ENCODE measurements at places on chromosomes 7 and 10.

GRCh38 chr10:12042409-12042796 is 206 bp downstream of the UPF2 start:
- DNase-seq: no peak

DNA sequence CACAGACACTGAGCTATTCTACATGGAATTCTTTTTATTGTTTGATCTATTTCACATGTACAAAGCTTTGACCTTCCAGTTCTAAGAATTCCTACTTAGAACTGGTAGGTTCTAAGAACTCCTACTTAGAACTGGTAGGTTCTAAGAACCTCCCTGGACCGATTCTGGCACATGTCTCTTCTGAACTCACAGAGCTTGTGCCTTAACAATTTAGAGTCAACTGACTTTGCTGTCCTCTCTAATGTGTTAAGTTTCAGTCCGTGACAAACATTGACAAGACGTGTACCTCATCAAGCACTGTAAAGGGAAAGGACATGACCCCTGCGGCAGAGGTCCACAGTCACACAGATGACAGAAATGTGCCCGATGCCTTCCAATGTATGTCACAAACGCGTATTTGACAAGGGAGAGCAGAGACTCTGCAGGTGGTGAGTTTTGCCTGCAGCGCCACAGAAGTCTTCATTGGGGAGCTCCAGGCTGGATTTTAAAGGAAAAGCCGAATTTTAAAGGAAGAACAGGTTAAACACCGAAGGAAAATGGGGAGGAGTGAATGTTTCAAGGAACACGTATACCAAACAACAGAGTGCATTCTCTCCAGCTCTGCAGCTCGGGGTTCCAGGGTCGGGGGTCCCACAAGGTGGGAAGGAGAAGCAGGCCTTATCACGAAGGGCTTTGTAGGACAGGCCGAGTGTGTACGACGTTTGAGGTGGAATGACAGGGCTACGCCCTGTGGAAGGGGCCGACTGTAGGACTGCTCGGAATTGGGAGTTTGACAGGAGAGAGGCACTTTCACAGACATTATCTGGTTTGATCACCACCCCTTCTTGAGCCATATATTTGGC is 161.1 kb upstream of the KLF14 start:
- DNase-seq: no peak

DNA sequence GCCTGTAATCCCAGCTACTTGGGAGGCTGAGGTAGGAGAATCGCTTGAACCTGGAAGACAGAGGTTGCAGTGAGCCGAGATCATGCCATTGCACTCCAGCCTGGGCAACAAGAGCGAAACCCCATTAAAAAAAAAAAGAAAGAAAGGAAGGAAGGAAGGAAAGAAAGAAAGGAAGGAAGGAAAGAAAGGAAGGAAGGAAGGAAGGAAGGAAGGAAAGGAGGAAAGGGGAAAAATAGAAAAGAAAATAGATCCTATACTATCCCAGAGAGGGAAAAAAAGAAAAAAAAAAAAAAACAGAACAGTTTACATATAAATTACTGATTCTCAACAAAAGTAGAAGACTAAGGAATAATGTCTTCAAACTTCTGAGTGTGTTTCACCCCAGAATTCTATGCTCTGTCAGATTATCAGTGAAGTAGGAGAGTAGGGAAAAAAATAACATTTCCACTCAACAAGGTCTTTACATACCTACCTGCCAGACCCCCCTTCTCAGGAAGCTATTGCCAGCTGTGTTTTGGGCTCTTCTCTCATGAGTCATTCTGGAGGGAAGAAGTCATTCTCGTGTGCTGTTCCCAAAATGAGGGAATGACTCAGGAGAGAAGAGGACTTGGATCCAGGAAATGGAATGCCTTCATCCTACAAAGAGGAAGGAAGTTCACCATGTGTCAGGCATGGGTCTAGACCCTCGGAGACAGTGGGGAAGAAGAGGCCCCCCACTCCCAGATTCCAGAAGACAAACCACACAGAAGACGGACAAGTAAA is 20.9 kb downstream of the RGS10 start:
- DNase-seq: no peak

DNA sequence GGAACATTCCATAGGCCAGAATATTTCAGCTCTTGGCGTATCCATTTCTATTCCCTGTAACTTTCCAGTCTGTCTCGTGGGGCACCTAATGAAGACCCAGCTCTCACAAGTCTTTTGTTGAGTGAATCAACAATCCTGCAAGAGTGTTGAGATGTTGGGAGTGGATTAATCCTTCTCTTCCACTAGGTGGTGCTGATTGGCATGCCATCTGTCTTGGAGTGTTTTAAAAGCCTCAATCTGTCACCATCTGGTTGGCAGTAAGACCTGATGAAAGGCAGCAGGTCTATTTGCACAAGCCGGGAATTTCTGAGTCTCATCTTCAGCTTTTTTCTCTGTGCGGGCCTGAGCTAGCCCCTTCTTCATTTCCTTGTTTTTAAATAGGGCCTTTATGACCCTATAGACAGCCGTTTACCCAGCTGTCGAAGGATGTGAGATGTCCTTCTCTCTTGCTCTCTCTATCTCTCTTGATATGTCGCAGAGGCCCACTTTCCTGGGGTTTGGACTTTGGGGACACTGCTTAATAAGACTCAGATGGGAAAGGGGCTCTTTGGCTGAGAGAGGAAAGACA is 180.5 kb downstream of the ZNF365 start:
- DNase-seq: peak; percentile 22

- no peak for DNase-seq
Measured at GRCh38 chr7:2106440-2106839, 126.3 kb downstream of the MAD1L1 start.

DNA sequence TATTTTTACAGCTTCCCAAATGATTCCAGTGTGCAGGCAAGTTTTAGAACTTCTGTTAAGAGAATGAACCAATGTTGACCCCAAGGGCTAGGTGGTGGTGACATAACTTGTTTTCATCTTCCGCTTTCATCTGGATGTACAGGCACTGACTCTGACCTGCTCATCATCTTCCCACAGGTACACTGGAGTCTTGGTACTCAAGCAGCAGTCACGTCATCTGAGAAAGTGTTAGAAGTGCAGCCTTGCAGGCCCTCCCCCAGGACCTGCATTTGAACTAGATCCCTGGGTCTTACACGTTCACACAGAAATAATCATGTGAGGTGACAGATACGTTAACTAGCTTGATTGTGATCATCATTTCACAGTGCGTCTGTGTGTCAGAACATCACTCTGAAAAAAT is 212.2 kb downstream of the CELF2 start:
- DNase-seq: no peak

DNA sequence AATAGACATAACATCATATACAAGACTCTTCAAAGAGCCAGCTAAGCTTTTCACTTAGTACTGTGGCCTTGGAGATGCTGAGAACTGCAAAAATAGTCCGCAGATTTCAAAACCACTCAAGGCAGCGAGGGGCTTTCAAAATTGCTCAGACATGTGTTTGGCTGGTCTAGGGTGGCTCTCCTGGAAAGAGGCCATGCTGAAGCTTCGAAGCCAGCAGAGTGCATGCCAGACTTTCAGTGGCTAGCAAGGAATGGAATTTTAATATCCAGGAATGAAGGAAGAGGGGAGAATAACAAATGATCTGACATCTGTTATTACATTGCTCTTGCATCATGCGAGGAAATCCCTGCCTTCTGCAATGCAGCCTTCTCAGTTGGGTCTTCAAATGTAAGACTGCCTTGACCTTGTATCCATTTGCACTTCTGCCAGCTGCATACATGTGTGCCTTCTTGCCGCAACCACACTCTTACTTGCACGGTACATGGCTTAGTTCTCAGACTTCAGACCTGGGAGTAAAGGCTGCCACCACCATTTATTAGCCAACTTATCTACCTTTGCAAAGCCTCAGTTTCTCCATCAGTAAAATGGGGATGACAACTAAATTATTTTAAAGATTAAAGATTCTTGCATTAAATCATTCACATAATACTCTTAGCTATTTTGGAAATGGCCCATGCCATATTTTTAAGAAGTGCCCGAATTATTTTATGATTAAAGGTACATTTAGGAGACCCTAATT is 55.9 kb downstream of the ITIH5 start:
- no peak for DNase-seq

- no peak for DNase-seq
Measured at GRCh38 chr10:63393050-63393449, 72.7 kb downstream of the JMJD1C start.

DNA sequence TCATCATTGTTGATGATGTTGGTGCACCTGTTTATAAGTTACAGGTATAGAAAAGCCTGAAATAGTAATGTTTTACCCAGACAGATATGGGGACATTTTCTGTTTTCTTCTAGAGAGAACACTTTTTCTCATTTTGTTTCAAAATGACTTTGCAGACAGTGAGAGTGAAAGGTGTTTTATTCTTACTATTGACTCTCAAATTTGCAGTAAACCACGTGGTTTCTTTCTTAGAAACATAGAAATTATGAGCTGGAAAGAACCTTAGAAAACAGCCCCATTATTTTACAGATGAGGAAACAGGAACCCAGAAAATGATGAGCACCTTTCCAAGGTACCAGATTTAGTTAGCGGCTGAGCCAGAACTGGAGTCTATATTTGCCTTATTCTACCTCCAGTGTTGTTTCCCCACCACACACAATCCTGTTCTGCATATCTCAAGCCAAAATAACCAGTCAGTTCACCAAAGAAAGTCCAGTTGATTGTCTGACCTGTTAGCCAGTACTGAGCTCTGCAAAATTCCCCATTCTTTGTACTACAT is 138.9 kb upstream of the AHR start:
- no peak for DNase-seq

GRCh38 chr7:94943134-94943533 is 35.7 kb downstream of the PPP1R9A start:
- no peak for DNase-seq

GRCh38 chr10:71241830-71242621 is 29.7 kb downstream of the UNC5B start:
- DNase-seq: no peak

DNA sequence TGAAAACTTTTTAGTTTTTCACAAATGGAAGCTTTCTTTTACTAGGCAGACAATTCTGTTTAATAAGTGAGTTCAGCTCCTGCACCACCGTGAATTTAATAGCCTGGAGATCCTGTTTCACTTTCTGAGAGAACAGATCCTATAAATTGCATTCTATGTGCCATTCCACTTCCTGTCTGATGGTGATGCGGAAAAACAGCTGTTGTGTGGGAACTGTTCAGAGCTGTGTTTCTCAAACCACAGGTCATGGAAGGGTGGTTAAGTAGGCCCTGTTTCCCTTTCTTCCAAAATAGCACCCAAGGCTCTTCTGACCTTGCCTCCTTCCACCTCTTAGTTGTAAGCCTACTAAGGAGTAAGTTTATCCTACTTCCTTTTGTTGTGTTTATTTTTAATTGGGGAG is 97.2 kb upstream of the DKK1 start:
- peak; percentile 45 for DNase-seq

DNA sequence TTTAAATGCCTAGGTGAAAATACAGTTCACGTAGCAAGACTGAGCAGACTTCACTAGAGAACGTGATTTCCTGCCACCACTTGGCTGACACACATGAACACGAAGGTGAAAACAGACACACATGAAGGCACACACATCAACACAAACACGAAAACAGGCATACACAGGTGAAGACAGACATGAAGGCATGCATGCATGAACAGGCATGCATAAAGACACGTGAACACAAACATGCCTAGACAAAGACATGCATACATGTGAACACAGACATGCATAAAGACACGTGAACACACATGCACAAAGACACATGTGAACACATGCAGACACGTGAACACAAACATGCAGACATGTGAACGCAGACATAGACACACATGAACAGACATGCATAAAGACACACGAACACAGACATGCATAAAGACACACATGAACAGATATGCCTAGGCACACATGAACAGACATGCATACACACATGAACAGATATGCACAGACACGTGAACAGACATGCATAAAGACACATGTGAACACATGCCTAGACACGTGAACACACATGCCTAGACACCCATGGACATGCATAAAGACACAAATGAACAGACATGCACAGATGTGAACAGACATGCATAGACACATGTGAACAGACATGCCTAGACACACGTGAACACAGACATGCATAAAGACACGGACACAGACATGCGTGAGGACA is 243.1 kb downstream of the ZMYND11 start:
- DNase-seq: no peak

GRCh38 chr10:24097751-24098207 is 111.2 kb upstream of the KIAA1217 start:
- no peak for DNase-seq

- no peak for DNase-seq
Measured at GRCh38 chr7:20191391-20191869, 25.8 kb downstream of the MACC1 start.

GRCh38 chr7:132135746-132136385 is 440.4 kb downstream of the PLXNA4 start:
- DNase-seq: peak; percentile 44

GRCh38 chr10:76433161-76434005 is 1002.0 kb downstream of the LRMDA start:
- DNase-seq: peak; percentile 6

GRCh38 chr7:139118805-139119485 is 9.4 kb upstream of the ZC3HAV1 start:
- peak; percentile 86 for DNase-seq
